ENCODE measurements at places on chromosomes 4 and X.

- no peak for DNase-seq
Measured at GRCh38 chrX:13545726-13546125, 23.7 kb upstream of the EGFL6 start.

- no peak for DNase-seq
Measured at GRCh38 chr4:134879019-134879418, 677.4 kb upstream of the PABPC4L start.

DNA sequence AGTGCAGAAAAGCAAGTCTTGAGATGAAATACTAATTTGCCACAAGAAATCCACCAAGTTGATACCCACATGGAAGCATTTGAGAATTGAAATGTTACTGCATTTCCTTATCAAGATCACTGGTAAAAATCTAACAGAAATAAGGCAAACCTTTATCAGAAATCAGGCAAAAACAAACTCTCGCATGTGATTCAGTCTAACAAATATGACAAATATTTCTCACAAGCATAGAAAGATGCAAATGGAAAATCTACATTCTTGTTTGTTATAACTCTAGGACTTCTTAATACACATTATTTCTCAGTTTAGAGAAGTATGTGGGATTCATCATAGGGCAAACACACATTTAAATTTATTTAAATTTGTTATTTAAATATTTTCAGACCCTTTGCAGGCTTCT is 52.9 kb downstream of the TXK start:
- DNase-seq, result no peak

DNA sequence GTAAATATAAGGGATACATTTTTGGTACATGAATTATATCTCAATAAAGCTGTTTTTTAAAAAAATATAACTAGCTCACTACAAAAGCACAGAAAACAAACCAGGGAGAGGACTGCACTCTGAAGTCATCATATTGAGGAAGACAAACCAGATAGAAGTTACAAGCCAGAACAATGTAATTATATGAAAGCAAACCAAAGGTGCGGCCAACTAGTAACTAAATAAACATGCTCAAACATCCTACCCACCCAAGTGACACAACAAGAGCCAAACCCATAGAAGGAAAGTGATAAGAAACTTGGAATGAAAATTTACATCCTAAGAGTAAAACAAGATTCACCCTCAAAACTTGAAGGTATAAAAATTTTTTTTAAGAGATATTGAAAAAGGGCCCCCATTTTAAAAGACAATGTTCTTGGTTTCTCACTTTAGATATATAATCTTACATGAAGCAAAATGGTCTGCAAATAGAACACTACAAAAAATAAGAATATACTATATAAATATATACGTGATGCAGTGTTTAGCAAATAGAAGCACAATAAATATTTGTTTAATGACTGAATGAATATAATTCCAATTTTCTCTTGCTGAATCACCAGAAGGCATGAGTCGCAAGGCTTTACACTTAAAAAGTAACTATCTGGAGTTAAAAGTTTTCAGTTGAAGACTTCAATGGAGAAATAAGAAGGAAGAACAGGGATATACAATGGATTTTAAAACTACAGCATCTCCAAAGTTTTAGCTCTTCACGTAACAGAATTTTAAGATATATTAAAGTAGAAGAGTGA is 4.0 kb upstream of the SH3D19 start:
- DNase-seq, result no peak

- peak; percentile 88 for DNase-seq
Measured at GRCh38 chr4:186845137-186845842, 121.6 kb upstream of the FAT1 start.

- no peak for DNase-seq
Measured at GRCh38 chr4:129136433-129136832, 40.5 kb downstream of the C4orf33 start.

DNA sequence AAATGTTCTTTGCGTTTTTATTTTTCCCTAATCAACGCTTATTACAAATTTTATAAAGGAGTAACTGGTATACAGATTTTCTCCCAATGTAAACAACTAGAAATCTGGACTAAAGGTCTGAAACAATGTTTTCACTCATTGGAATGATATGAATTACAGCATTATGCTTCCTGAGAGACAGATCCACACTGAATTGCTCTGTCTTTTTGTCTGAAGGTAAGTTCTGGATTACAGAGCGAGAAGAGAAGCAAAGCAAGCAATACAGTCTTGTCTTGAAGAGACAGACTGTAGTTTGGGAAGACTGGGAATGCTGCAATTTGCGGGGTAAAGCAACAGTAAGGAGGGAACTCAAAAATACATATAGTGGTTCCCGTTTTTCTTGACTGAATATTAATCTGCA is 262.2 kb upstream of the PABPC4L start:
- DNase-seq, result no peak
